Caco-2 (cell line): ENCODE measurements at places on chromosomes 5 and 9. TPM values are rescaled to one million over a fixed set of nuclear protein-coding genes. Genes with fewer than 3 reads are reported as not detected.
A peak's percentile ranks its signal among the peaks of the same experiment; 100 is the strongest.

- no peak for DNase-seq
- no peak overlapping the region for H3K4me3 ChIP-seq
- no peaks in the 10 kb centered on the region for H3K27me3 ChIP-seq
- peaks cover 5% of the 10 kb centered on the region for H3K4me1 ChIP-seq
- H3K27ac ChIP-seq, result no peak overlapping the region
Measured at GRCh38 chr5:95891499-95891898, 69.0 kb upstream of the GLRX start.

DNA sequence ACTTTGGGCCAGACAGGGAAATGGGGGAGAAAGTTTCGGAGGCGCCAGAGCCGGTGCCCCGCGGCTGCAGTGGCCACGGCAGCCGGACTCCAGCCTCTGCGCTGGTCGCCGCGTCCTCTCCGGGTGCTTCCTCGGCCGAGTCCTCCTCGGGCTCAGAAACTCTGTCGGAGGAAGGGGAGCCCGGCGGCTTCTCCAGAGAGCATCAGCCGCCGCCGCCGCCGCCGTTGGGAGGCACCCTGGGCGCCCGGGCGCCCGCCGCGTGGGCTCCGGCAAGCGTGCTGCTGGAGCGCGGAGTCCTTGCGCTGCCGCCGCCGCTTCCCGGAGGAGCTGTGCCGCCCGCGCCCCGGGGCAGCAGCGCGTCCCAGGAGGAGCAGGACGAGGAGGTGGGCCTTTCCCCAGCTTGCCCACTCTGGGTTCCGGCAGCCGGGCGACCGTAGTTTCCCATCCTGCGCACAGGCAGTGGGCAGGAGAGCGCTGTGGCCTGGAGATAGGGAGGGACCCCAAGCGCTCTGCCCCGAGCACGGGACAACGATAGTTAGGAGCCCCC is 516 bp downstream of the MAST4 start:
- DNase-seq, result peak; percentile 22
- H3K4me3 ChIP-seq, result peak overlapping the region; percentile 61
- H3K27me3 ChIP-seq, result peaks cover 5% of the 10 kb centered on the region
- no peak overlapping the region for H3K27ac ChIP-seq

GRCh38 chr5:157267761-157268480 is 2.0 kb downstream of the CYFIP2 start:
- no peaks in the 10 kb centered on the region; the same call in 1 of the 2 replicates for H3K27me3 ChIP-seq
- no peak overlapping the region for H3K4me3 ChIP-seq
- no peak for DNase-seq
- no peaks in the 10 kb centered on the region for H3K36me3 ChIP-seq
- H3K4me1 ChIP-seq, result no peaks in the 10 kb centered on the region
- no peak overlapping the region for H3K27ac ChIP-seq

- H3K36me3 ChIP-seq, result no peaks in the 10 kb centered on the region
- H3K4me1 ChIP-seq, result no peaks in the 10 kb centered on the region
- H3K27me3 ChIP-seq, result no peaks in the 10 kb centered on the region
- no peak overlapping the region for H3K27ac ChIP-seq
Measured at GRCh38 chr5:110544603-110545002, 181.9 kb downstream of the TMEM232 start.

- H3K36me3 ChIP-seq, result no peaks in the 10 kb centered on the region
- no peak for DNase-seq
- no peaks in the 10 kb centered on the region for H3K27me3 ChIP-seq
- no peak overlapping the region for H3K27ac ChIP-seq
Measured at GRCh38 chr5:90767710-90768109, 209.1 kb downstream of the ADGRV1 start.

Gene PCDHGA3
- total RNA-seq, result 0.11 TPM in 1 of 2 replicates, not detected in the other
